ENCODE measurements at places on chromosomes 12 and 14. TPM values are rescaled to one million over a fixed set of nuclear protein-coding genes. Genes with fewer than 3 reads are reported as not detected.

GRCh38 chr12:121652767-121653497, 16.5 kb downstream of the MORN3 start:
- DNase-seq = no peak

CNTN1 gene
- 38.6 TPM for total RNA-seq

DNA sequence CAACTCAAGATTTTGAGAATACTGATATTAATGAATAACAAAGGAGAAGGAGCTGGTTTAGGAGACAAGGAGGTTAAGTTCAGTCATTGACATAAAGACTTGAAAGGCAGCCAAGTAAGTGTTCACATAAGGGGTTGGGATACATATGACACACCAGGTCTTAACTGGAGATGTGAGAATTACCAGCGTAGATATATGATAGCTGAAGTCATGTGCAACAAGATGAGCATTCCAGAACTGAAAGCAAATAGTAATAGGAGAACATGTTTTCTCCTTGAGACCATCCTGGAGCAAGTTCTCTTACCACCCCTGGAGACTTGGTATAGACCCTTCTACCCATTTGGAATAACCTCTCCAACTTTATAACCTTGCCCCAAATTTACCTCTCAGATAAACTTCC, 43.3 kb upstream of the NPFF start:
- no peak for DNase-seq

TPPP2 gene
- 0.81 TPM for total RNA-seq

- DNase-seq = peak; percentile 79
Observed at GRCh38 chr12:47736877-47737676, 11.8 kb upstream of the ENDOU start.

- no peak for DNase-seq
Observed at GRCh38 chr14:101033446-101034165, 130.1 kb upstream of the RTL1 start.

- no peak for DNase-seq
Observed at GRCh38 chr14:39841088-39841487, 408.9 kb upstream of the FBXO33 start.

NGB gene
- total RNA-seq = not detected

LRRC10 gene
- total RNA-seq = not detected

DNA sequence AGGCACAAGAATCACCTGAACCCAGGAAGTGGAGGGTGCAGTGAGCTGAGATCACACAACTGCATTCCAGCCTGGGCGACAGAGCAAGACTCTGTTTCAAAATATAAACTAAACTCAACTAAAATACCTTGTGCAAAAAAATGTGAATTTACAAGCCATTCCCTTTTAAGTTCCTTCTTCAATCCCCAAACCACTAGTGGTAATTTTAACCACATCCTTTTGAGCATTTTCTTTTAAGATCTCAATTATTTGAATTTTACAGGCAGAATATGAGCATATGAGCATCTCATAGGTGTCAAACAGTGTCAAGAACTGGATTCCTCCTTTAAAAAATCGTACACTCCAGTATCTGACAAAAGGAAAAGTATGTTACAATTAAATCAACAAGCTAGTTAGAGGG, 57.0 kb upstream of the NPFF start:
- DNase-seq = no peak

EGLN3 gene
- 51.5 TPM for total RNA-seq

OTX2 gene
- total RNA-seq = not detected

PRIMA1 gene
- 5.0 TPM for total RNA-seq

GRCh38 chr14:85442996-85443395, 86.9 kb upstream of the FLRT2 start:
- no peak for DNase-seq

DNA sequence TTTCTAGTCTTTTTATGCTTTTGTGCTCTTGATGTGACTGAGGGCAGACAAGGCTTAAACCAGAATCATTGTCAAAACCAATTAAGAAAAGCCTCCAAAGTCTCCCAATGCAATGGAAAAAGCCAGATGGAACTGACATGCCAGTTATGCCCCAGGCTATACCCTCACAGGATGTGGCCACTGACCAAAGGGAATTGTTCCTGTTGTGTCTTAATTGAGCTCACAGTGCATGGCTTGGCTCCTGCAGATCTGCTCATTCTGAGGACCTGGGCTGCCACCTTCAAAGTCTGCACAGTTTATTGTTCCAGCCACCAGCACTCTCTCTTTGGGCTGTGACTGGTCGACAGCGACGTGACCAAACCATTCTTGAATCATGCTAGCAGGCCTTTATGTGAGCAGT, 17.1 kb upstream of the BICD1 start:
- DNase-seq = no peak

DNA sequence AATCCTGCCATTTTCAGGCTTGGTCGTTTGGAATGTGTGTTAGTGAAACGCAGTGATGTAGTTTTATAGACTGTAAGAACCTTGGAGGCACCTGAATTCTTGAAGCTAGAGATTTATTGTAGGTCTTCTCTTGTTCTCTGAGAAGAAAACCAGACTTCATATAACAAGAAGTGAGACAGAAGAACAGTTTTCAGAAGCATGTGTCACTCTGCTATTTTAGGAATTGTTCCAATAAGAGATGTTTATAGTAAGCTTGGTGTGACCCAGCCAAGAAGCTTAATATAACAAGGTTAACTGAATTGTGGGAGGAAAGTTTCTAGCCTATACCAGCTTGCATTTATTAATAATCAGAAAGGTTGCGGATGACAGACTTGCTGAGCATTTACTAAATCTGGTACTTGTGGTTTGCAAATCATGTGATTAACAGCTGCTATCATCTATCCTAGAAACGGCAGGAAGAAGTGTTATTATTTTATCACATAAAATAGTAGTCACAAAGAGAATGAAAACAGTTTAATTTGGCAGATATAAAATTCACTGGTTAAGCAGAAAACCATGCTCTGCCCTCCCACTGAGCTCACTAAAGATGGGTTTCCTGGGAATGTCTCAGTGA, 49.2 kb upstream of the BCAT1 start:
- no peak for DNase-seq

- no peak for DNase-seq
Observed at GRCh38 chr12:25433581-25434325, 119.3 kb downstream of the LMNTD1 start.

WIF1 gene
- total RNA-seq = 0.81 TPM

GRCh38 chr14:87615822-87616679, 376.9 kb downstream of the GALC start:
- DNase-seq = peak; percentile 45

- no peak for DNase-seq
Observed at GRCh38 chr14:32950584-32950983, 11.9 kb downstream of the NPAS3 start.

DNA sequence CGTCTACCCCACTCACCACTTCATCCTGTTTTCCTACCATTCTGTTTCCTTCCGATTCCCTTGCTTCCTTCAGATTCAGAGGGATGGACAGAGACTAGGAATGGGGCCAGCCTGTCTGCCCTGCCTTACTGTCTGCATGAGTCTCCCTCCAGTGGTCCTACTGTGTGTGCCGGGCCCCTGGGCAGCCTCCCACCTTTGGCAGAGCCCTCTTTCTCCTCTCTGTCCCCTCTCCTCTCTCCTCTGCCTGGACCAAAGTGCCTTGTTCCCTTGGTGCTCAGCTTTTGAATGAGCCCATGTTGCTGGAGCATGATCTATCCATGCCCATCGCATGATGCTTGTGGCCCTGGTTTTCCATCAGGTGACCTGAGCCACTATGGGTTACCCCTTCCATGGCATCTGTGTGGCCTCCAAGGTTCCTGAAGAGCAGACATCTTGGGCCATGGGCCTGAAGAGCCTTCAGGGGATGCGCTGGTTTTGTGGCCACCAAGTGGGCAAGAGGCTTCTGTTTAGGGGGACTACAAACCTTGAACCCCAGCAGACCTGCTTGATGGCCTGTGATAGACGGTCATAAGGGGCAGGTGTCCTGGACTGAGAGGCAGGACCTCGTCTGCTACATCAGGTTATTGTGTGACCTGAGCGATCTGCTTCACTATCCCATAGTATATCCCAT, 54.2 kb upstream of the BCL11B start:
- no peak for DNase-seq

DNA sequence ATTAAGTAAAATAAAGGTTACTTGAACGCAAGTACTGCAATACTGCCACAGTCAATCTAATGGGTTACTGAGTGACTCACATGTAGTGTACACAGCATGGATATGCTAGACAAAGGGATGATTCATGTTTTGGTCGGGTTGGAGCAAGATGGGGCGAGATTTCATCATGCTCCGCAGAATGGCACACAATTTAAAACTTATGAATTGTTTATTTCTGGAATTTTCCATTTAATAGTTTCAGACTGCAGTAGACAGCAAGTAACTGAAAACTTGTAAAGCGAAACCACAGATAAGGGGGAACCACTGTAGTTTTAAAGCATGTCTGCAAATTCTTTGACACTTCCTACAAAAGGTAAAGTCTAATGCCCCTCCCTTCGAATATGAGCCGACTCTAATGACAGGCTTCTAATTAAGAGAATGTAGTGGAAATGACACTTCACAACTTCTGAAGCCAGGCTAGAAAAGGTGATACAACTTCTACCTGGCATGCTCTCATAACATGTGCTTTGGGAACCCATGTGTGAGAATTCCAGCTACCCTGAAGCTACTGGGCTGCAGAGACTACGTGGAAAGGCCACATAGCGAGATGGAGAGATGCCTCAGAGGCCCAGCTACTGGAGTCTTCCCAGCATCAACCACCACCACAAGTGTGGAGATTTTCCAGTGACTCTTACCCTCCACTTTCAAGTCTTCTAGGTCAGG, 13.9 kb upstream of the TCP11L2 start:
- no peak for DNase-seq

DNA sequence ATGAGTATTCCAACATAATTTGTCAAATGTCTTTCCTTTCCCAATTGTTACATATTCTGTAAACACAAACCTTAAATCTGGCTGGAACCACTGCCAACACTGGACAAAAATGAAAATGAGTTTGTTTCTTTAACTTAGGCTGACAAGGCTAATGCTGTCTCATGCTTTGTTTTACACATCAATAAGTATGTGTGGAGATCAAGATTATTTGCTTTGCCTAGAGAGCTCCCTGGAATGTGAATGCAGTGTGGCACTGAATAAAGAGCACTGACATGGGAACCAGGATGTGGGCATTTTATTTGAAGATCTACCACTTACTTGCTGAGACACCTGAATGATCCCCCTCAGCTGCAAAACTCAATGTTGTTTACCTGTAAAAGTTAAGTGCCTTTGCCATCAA, 61.7 kb downstream of the RALGAPA1 start:
- no peak for DNase-seq

DNA sequence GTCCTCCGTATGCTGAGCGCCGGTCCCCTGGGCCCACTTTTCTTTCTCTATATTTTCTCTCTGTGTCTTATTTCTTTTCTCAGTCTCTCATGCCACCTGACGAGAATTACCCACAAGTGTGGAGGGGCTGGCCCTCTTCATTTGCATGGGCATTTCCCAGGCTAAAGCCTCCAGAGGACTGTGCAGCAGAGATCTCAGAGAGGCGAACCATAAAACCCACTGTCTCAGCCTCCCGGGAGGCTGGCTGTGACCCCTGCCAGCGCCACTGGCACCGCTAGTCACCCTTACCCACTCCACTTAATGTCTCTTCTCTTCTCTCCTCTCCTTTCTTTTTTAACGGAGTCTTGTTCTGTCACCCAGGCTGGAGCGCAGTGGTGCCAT, 7.1 kb upstream of the SERPINA9 start:
- no peak for DNase-seq

- no peak for DNase-seq
Observed at GRCh38 chr12:59578254-59578653, 17.6 kb upstream of the SLC16A7 start.

GRCh38 chr12:45828402-45828801, 98.9 kb downstream of the ARID2 start:
- no peak for DNase-seq

GRCh38 chr12:26274441-26275312, 79.3 kb downstream of the SSPN start:
- DNase-seq = peak; percentile 91

RPL10L gene
- total RNA-seq = not detected

All from mucosa of gallbladder (tissue), 1 donor.